Activated T-cell treated with anti-CD3 and anti-CD28 coated beads for 1 hour (primary cell): ENCODE measurements at places on chromosomes 11 and 22.

- no peak for DNase-seq
These were observed 29.4 kb upstream of the GRIK4 start for GRCh38 chr11:120482149-120482548.

DNA sequence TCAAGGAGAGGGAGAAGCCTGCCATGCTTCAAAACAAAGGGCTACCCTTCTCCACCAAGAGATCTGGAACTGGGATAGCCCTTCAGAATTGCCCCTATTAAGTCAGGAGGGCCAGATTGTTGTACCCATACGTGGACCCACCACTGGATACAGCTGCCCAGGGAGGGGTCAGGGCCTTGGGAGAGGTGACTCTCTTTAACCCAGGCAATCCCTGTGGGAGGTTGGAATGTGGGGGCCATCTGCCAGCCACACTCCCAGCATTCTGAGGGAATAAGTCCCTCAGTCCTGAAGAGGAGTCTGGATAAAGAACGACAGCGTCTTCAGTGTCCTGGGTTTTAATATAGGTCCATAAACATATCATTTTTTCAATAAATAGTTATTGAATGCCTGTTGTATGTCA, 588.2 kb upstream of the TENM4 start:
- no peak for DNase-seq

DNA sequence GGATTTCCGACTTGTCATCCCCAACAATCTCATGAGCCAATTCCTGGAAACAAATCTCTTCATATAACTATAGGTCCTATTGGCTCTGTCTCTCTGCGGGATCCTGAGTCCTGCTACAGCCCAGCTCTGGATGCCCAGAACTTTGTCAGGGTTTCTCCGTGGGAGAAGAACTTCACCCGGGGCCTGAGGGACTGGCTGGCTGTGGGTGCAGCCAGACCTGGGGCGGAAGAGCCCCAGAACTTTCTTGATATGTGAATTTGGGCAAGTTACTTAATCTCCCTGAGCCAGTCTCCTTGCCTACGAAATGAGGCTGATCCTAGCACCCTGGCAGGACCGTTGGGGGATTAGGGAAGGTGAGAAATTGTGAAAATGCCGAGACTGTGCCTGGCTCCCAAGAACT, 6.6 kb upstream of the TRIM29 start:
- no peak for DNase-seq

GRCh38 chr11:117068303-117068860, 29.8 kb downstream of the SIK3 start:
- DNase-seq = no peak

DNA sequence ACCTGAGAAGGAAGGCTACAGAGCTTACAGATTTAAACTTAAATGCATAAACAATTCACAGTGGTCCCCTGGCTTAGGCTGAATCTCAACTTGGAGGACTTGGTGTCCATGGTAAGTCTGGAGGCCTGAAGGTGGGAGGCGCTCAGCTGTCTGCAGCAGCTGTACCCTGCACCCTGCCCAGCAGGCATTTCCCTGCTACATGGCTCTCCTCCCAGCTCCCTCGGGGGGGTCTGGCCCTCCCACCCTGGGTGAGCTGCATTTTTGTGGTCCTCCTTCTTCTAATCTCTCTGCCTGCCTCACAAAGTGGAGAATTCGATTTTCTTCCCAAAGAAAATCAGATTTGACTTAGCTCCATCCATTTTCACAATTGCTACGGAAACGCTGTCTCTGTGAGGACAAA, 273.2 kb downstream of the KIRREL3 start:
- no peak for DNase-seq

- no peak for DNase-seq
These were observed 912.1 kb upstream of the FAT3 start for GRCh38 chr11:91312541-91312940.

DNA sequence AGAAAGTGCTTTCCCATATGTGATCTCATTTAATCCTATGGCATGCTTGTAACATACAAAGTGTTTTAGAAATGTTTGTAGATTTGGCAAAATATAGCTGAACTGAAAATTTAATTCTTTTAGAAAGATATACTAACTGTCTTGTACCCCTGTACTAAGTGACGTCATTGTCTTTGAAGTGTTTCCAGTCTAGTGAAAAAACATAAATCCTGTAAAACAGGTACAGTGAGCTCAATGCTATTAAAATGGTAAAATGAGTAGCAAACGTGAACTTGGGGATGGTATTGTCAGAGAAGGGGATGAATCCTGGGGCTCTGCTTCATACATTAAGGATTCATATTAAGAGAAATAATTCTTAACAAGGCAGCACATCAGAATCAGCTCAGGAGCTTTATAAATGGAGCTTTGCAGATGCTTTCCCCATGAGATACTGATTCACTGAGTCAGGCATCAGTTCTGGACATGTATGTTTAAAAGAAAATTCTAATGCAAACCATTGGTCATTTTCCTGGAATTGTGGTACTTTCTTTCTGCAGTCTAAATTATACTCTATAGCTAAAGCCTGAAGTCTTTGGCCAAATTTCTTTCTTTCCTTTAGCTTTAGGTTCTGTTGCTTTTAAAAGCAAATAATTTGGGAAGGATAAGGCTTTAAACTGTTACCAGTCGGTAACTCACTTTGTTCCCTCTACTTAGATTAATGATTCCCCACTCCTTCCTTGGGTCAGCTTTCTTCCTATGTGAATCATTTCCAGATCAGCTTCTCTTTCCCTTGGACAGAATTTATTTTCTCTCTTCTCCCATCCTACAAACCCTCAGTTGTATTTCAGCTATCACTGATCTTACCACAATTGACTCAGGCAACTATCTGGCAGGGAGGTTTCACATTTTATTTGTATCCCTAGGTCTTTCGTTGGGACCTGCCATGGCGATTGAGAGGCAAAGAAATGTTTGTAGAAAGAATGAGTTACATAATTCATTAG, 57.5 kb upstream of the DDI1 start:
- DNase-seq = no peak

GRCh38 chr11:129703846-129704245, 111.8 kb upstream of the TMEM45B start:
- no peak for DNase-seq

- DNase-seq = no peak
These were observed 84.3 kb downstream of the GDPD4 start for GRCh38 chr11:77217156-77217555.

DNA sequence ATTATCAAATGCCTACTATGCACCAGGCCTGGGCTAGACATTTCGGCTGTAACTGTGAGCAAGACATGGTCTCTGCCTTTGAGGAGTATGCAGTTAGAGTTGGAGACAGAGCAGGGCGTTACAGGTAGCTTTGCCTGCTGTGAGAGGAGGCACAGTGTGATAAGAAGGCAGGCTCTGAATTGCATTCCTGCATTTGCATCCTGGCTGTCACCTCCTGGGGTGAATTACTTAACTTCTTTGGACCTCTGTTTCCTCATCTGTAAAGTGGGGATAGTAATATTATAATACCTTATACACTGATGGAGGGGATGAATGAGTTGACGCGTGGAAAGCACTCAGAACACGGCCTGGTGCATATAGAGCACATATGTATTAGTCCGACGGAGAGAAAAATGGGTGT, 118.1 kb upstream of the ARHGAP20 start:
- no peak for DNase-seq
